ENCODE measurements at places on chromosomes 5 and 9.

- no peak overlapping the region for H3K4me3 ChIP-seq
- peaks cover 6% of the 10 kb centered on the region for H3K4me1 ChIP-seq
- peaks cover 24% of the 10 kb centered on the region for H3K36me3 ChIP-seq
- peak; percentile 66 for DNase-seq
- H3K27ac ChIP-seq, result no peak overlapping the region
- H3K27me3 ChIP-seq, result no peaks in the 10 kb centered on the region
Measured at GRCh38 chr9:126398403-126399058, 71.9 kb downstream of the MVB12B start.

DNA sequence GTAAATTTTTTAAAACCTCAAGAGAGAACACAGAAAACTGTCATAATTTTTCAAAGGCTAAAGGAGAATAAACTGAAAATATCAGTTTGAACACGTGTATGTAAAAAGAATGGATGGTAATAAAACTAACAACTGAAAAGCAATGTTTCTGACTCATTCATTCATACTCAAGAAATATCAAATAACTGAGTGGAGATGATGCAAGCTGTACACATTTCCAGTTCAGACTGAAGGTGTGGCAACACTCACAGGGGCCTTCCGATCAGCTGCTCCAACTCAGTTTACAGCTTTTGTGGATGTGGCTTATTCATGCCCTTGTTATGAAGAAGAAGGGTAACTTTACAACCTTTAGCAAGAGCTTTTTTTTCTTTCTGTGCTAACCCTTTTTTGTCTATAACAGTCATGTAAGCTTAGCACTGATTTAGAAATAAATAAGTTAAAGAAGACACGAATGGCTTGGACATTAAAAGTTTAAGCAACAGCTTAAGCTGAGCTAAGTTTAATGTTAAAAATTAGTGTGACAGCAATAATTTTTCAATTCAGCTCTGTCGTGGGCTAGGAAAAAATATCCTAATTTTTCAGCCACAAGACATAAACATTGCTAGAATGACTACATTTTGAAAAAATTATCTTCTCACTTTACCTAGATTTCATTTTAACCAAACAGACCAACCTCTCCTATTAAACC lies 453.5 kb downstream of the RAB3C start:
- no peak for DNase-seq
- no peaks in the 10 kb centered on the region for H3K27me3 ChIP-seq
- peak overlapping the region; percentile 59 for H3K27ac ChIP-seq
- peaks cover 50% of the 10 kb centered on the region for H3K4me1 ChIP-seq
- peaks cover 3% of the 10 kb centered on the region for H3K36me3 ChIP-seq

DNA sequence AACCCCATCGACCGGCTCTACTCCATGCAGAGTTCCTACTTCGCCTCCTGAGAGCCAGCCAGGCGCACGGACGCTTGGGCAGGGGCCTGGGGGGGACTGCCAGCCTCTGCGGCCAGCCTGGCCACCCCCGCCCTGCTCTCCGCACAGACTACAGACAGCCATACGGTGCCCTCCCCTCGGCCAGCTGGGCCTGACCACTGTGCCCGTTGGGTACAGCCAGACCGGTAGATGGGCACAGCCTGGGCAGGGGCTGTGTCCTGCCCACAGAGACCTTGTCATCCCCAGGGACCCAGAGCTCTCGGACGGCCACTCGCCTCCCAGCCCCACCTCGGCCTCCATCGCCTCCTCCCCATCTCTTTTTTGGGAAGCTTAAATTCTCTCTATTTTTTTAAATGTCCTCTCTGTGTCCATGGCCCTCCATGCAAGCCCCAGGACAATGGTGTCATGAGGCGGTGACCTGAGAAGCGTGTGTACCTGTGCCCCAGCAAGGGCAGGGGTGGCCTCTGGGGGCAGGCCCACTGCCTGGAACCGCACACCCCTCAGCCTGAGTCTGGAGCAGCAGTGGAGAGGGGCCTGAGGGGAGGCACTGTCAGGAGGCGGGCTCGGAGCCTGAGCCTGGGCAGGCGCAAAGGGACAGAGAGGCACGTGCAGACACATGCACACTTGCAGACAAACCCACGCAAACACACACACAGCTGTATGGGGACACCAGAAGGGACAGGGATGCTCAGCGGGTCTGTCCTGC lies 82.8 kb downstream of the LMX1B start:
- H3K36me3 ChIP-seq, result no peaks in the 10 kb centered on the region
- H3K4me3 ChIP-seq, result no peak overlapping the region
- no peak for DNase-seq
- H3K27ac ChIP-seq, result no peak overlapping the region

DNA sequence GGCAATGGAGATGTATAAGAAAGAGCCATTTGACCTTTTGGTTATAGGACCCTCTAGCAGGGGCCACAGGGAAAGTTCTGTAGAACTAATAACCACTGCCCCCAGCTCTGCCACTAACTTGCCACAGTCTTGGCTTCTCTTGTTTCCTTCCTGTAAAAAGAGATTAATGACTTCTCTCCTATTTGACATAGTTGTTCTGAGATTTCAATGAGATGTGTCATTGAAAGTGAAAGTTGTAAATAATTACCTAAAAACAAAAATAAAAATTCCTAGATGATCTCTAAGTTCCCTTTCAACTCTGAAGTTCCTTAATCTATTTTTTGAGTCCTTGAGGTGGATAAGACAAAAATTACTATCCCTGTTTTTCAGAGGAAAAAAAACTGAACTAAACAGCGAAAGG lies 1.4 kb upstream of the KIF12 start:
- peaks cover 63% of the 10 kb centered on the region for H3K27me3 ChIP-seq
- no peak overlapping the region for H3K27ac ChIP-seq
- no peak overlapping the region for H3K4me3 ChIP-seq
- H3K36me3 ChIP-seq, result peaks cover 8% of the 10 kb centered on the region

- DNase-seq, result no peak
- H3K27me3 ChIP-seq, result peaks cover 86% of the 10 kb centered on the region
- no peaks in the 10 kb centered on the region for H3K36me3 ChIP-seq
- H3K4me3 ChIP-seq, result peak overlapping the region; percentile 25
Measured at GRCh38 chr5:140042393-140042642, 781 bp downstream of the NRG2 start.

- H3K27ac ChIP-seq, result no peak overlapping the region
- peaks cover 14% of the 10 kb centered on the region for H3K4me1 ChIP-seq
- no peaks in the 10 kb centered on the region for H3K27me3 ChIP-seq
- H3K4me3 ChIP-seq, result no peak overlapping the region
- DNase-seq, result no peak
- no peaks in the 10 kb centered on the region for H3K36me3 ChIP-seq
Measured at GRCh38 chr5:139205124-139205523, 7.0 kb upstream of the SIL1 start.

DNA sequence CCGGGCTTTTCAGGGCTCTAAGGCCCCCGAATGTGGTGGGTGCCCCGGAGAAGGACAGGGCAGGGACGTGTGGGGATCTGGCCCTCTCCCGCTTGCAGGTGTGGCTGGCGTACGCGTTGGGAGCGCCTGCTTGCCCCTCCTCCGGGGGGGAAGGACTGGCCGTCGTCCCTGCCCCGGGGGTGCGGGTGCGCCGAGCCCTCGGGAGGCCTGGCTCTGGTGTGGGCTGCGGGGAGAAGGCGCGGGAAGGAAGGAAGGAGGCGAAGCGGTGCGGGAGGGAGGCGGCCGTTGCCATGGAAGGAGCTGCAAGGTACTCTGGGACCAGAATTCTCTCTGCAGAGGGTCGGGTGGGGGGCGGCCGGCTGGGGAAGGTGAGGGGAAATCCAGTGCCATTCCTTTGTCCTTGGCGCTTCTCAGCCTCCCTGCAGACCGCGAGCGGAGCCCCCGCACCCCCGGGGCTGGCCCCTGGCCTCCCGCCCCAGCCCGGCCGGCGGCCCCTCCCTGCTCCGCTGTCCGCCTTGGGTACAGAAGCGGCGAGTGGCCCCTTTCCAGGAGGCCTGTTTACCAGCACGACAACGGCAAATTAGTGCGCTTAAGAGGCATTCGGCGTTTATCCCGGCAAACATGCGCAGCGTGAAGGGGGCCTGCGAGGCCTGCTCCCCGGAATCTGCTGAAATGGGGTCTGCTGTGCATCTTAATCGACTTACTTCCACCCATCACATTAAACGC lies 67.1 kb upstream of the UNC5A start:
- H3K4me1 ChIP-seq, result peaks cover 13% of the 10 kb centered on the region
- DNase-seq, result no peak
- peaks cover 94% of the 10 kb centered on the region for H3K27me3 ChIP-seq
- peak overlapping the region; percentile 50 for H3K4me3 ChIP-seq
- no peaks in the 10 kb centered on the region for H3K36me3 ChIP-seq

DNA sequence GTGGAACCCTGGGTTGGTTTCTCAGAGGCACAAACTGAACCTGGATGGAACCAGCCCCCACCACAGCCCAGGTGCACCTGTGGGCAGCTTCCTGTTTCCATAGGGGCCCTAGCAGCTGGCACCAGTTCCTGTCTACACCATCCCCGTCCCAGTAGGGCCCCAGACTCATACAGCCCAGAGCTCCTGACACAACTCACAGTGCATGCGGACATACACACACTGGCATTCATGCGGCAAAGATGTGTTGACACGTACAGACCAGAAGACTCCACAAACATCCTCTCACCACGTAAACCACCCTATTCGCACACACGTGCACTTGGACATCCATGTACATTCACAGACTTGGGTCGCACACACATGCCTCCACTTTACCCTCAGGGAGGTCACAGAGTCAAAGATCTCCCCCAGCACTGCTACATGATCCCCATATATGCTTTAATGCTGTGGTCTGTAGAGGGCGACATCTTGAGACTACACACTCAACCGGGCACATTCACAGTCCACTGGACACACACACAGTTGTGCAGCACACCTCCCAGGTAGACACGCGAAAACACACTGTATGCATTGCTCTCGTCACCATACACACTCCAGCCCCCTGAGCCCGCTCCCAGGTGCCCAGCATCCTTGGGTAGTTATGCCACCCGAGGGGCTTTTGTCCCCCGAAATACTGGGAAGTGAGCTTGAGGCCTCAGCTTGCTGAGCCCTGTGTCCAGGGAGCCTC lies 22.4 kb downstream of the CXXC5 start:
- no peaks in the 10 kb centered on the region for H3K27me3 ChIP-seq
- peaks cover 51% of the 10 kb centered on the region for H3K4me1 ChIP-seq
- H3K36me3 ChIP-seq, result no peaks in the 10 kb centered on the region
- peak overlapping the region; percentile 39 for H3K4me3 ChIP-seq
- no peak for DNase-seq

- no peak overlapping the region for H3K4me3 ChIP-seq
- peaks cover 6% of the 10 kb centered on the region for H3K36me3 ChIP-seq
- no peaks in the 10 kb centered on the region for H3K27me3 ChIP-seq
- no peaks in the 10 kb centered on the region for H3K4me1 ChIP-seq
- DNase-seq, result no peak
- no peak overlapping the region for H3K27ac ChIP-seq
Measured at GRCh38 chr9:15401266-15401665, 21.4 kb upstream of the SNAPC3 start.

GRCh38 chr9:37066139-37066725 lies 32.2 kb upstream of the PAX5 start:
- no peaks in the 10 kb centered on the region for H3K4me1 ChIP-seq
- peaks cover 67% of the 10 kb centered on the region for H3K27me3 ChIP-seq
- no peak for DNase-seq
- no peaks in the 10 kb centered on the region for H3K36me3 ChIP-seq
- no peak overlapping the region for H3K4me3 ChIP-seq

GRCh38 chr9:80932947-80933780 lies 756.2 kb downstream of the TLE1 start:
- DNase-seq, result no peak
- no peak overlapping the region for H3K4me3 ChIP-seq
- no peaks in the 10 kb centered on the region for H3K36me3 ChIP-seq
- no peak overlapping the region for H3K27ac ChIP-seq

DNA sequence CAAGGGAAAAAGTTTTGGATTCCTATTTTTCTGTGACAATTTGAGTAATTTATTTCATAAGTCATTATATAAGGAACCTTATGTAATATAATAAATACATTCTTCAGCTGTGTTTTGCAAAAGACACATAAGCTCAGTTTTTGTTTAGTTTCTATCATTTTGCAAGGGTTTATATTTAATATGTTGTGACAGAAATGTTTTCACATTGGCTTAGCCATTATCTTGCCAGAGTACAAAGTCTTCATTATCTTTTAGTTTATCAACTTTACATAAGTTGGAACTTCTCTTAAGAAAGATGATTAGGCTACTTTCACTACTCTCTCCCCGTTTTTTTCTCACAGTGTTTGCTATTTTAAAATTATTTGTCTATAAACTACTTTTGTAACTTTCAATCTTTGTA lies 54.8 kb downstream of the ERCC6L2 start:
- no peak for DNase-seq
- peaks cover 59% of the 10 kb centered on the region for H3K36me3 ChIP-seq
- H3K4me3 ChIP-seq, result no peak overlapping the region
- H3K27me3 ChIP-seq, result no peaks in the 10 kb centered on the region
- H3K4me1 ChIP-seq, result peaks cover 1% of the 10 kb centered on the region

DNA sequence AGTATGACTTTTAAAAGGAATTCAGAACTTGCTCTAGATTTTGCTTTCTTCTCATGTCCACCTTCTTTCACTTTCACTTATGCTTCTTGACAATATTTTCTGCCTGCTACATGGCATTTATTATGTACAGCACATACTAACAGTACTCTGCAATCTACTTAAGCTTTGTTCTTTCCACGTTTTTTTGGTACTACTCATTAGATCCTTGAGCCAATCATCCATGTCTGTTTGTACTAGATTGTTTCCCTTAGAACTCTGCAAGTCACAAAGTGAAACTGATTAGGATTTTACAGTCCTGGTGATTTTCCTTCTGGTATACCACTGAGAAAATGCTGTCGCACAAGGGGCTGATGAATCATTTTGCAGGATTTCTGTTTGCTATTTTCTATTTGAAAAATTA lies 78.3 kb downstream of the PARP8 start:
- H3K27me3 ChIP-seq, result no peaks in the 10 kb centered on the region
- no peak for DNase-seq
- H3K4me1 ChIP-seq, result no peaks in the 10 kb centered on the region
- H3K36me3 ChIP-seq, result peaks cover 2% of the 10 kb centered on the region
- H3K4me3 ChIP-seq, result no peak overlapping the region

GRCh38 chr5:2904956-2905355 lies 153.5 kb upstream of the IRX2 start:
- no peaks in the 10 kb centered on the region for H3K36me3 ChIP-seq
- DNase-seq, result no peak
- H3K27me3 ChIP-seq, result peaks cover 1% of the 10 kb centered on the region
- H3K4me3 ChIP-seq, result no peak overlapping the region

GRCh38 chr5:78007233-78007632 lies 231.1 kb upstream of the TBCA start:
- no peaks in the 10 kb centered on the region for H3K27me3 ChIP-seq
- no peak overlapping the region for H3K27ac ChIP-seq
- no peak overlapping the region for H3K4me3 ChIP-seq

- H3K27me3 ChIP-seq, result no peaks in the 10 kb centered on the region
- peak; percentile 34 for DNase-seq
- peaks cover 10% of the 10 kb centered on the region for H3K36me3 ChIP-seq
- no peak overlapping the region for H3K4me3 ChIP-seq
- peaks cover 11% of the 10 kb centered on the region for H3K4me1 ChIP-seq
- H3K27ac ChIP-seq, result no peak overlapping the region
Measured at GRCh38 chr5:133371371-133372155, 240.8 kb downstream of the FSTL4 start.

- peaks cover 54% of the 10 kb centered on the region for H3K36me3 ChIP-seq
- H3K4me1 ChIP-seq, result peaks cover 25% of the 10 kb centered on the region
- no peaks in the 10 kb centered on the region for H3K27me3 ChIP-seq
- no peak overlapping the region for H3K4me3 ChIP-seq
- DNase-seq, result no peak
Measured at GRCh38 chr5:147403651-147404640, 105.9 kb downstream of the DPYSL3 start.

GRCh38 chr5:2983583-2984300 lies 232.3 kb upstream of the IRX2 start:
- no peaks in the 10 kb centered on the region for H3K27me3 ChIP-seq
- no peak overlapping the region for H3K4me3 ChIP-seq
- peak overlapping the region; percentile 92 for H3K27ac ChIP-seq
